T-helper 17 cell (primary cell): ENCODE measurements at places on chromosomes 12 and 14.
A peak's percentile ranks its signal among the peaks of the same experiment; 100 is the strongest.

DNA sequence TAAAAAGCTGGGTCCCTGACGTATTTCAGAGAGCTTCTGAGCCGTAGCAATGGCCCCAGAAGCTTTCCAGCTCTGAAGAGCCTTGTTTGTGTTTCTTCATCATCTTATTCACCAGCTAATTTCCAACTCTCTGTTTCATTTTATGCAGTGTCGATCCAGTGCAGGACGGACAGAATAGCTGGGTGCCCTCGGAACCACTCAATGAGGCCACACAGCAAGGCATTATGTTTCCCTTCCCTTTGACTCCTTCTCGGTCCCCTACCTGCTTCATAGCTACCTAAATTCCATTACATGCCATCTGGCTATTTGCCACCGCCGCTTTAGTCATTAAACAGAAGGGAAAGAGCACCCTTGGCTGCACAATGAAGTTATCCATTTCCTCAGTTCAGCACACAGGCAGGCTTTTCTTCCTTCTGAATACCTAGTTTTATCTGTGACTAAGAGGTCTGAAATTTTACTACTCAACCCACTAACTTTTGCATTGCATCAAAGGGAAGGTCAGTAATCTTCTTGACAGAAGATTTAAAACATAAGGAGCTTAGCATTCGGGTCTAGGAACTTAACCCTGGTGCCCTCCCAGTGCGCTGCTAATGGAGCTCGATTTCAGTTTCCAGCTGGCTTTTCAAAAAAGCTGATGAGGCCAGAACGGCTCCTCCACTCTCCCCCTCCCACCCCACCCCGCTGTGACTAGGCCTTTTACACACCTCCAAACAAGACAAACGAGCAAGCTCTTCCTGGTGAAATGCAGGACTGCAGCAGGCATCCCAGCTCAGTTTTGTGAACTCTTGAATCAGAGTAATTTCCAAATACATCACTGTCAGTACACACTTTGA is 176.8 kb downstream of the GXYLT1 start:
- H3K27me3 ChIP-seq = peaks cover 6% of the 10 kb centered on the region
- DNase-seq = no peak
- H3K4me1 ChIP-seq = no peaks in the 10 kb centered on the region
- no peak overlapping the region for H3K4me3 ChIP-seq
- H3K27ac ChIP-seq = no peak overlapping the region

- DNase-seq = no peak
- no peaks in the 10 kb centered on the region for H3K36me3 ChIP-seq
- no peaks in the 10 kb centered on the region for H3K4me1 ChIP-seq
- H3K4me3 ChIP-seq = no peak overlapping the region
- H3K27me3 ChIP-seq = peaks cover 7% of the 10 kb centered on the region
These were observed 34.1 kb upstream of the CIT start for GRCh38 chr12:119911182-119911581.

DNA sequence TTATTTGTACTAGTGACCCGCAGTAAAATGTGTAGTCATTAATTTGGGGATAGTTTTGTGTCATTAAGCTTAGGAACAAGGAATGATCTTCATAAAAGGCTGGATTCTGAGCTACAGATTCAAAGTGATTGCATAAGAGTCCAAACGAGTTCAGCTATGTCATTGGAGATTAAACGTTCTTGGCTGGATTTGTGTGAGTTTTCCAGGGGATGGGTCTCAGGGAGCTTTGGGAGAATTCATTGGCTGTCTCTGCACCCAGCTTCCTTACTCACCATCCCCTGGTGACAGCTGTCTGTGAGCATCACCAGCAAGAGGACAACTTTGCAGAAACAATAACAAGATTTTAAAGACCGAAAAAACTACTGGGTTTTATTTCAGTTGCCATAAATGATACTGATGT is 130.4 kb downstream of the DAAM1 start:
- no peak overlapping the region for H3K27ac ChIP-seq
- no peak overlapping the region for H3K4me3 ChIP-seq
- no peak for DNase-seq
- H3K4me1 ChIP-seq = peaks cover 5% of the 10 kb centered on the region
- H3K36me3 ChIP-seq = no peaks in the 10 kb centered on the region

GRCh38 chr14:74913986-74914573 is 9.0 kb downstream of the RPS6KL1 start:
- H3K4me1 ChIP-seq = no peaks in the 10 kb centered on the region
- H3K27ac ChIP-seq = no peak overlapping the region
- no peaks in the 10 kb centered on the region for H3K27me3 ChIP-seq
- H3K4me3 ChIP-seq = no peak overlapping the region

DNA sequence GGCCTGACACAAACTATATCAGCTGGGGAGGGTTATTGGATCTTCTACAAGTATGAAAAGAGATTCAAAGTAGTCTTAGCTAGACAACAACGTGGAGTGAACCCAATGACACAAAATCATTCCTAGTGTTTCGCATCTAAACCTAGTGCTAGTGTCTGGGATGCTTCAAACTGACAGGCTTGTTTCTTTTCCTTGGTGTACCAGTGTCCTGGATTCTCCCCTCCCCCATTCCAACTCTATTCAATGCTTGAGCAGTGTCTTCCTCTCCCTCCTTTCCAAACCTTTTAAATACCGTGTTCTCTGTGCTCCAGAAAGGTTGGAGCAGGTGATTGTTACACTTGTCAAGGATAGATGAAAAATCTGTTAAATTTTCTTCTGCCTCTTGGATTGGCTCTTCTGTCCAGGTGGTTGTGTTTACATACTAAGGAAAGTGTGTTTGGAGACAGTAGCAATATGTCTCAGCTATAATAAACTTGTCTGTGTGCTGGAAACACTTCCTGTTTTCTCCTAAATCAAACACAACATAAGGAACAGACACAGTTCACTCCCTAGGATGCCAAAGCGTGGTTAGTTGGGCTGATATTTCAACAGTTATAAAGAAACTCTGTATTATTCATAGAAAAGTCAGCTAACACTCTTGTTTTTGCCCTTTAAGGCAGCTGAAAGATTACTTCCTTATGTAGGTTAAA is 14.4 kb upstream of the GUCY2C start:
- H3K27ac ChIP-seq = no peak overlapping the region
- H3K4me3 ChIP-seq = no peak overlapping the region
- H3K4me1 ChIP-seq = peaks cover 13% of the 10 kb centered on the region
- no peak for DNase-seq
- H3K36me3 ChIP-seq = no peaks in the 10 kb centered on the region

- H3K4me3 ChIP-seq = no peak overlapping the region
- DNase-seq = no peak
- no peak overlapping the region for H3K27ac ChIP-seq
- H3K27me3 ChIP-seq = no peaks in the 10 kb centered on the region
These were observed 46.7 kb upstream of the ALG10B start for GRCh38 chr12:38269897-38270296.

DNA sequence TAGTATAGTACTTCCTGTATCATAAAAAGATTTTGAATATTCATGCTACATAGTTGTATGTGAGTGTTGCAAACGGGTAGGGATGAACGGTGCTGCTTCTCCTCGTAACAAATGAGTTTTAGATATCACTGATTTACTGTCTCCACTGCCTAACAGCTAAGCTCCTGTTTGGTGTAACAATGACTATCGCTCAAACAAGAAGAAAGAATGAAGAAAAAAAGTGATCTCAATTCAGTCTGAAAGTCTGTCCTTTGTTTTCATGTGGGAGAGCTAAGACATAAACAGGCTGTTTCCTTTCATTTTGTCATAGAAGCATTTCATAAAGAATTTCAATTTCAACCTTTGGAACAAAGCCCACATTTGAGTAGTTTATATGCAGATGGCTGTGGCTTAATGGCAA is 26.1 kb upstream of the RTRAF start:
- peaks cover 12% of the 10 kb centered on the region for H3K4me1 ChIP-seq
- peaks cover 11% of the 10 kb centered on the region for H3K36me3 ChIP-seq
- no peaks in the 10 kb centered on the region for H3K27me3 ChIP-seq
- DNase-seq = no peak
- peak overlapping the region; percentile 83 for H3K27ac ChIP-seq

DNA sequence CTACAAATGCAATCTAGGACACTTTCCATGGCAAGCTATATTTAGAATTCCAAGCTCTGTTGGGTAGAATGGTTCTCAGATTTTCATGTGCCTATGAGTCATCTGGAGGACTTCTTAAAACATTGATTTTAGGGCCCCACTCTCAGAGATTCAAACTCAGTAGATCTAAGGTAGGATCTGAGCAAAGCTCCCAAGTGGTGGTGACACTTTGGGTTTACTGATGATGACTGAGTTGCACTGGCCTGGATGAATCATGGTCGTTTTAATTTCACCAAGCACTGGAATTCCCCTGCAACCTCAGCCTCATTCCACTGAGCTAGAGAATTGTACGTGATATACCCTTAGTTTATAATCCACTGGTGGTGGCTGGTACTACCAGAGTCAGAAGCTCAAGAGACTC is 86.5 kb downstream of the PPM1H start:
- H3K27ac ChIP-seq = no peak overlapping the region
- H3K4me3 ChIP-seq = no peak overlapping the region
- H3K27me3 ChIP-seq = peaks cover 12% of the 10 kb centered on the region
- H3K4me1 ChIP-seq = no peaks in the 10 kb centered on the region
- no peak for DNase-seq

GRCh38 chr12:19884021-19884492 is 444.8 kb downstream of the AEBP2 start:
- no peak overlapping the region for H3K4me3 ChIP-seq
- no peaks in the 10 kb centered on the region for H3K4me1 ChIP-seq
- DNase-seq = no peak
- H3K27ac ChIP-seq = no peak overlapping the region
- H3K27me3 ChIP-seq = no peaks in the 10 kb centered on the region

DNA sequence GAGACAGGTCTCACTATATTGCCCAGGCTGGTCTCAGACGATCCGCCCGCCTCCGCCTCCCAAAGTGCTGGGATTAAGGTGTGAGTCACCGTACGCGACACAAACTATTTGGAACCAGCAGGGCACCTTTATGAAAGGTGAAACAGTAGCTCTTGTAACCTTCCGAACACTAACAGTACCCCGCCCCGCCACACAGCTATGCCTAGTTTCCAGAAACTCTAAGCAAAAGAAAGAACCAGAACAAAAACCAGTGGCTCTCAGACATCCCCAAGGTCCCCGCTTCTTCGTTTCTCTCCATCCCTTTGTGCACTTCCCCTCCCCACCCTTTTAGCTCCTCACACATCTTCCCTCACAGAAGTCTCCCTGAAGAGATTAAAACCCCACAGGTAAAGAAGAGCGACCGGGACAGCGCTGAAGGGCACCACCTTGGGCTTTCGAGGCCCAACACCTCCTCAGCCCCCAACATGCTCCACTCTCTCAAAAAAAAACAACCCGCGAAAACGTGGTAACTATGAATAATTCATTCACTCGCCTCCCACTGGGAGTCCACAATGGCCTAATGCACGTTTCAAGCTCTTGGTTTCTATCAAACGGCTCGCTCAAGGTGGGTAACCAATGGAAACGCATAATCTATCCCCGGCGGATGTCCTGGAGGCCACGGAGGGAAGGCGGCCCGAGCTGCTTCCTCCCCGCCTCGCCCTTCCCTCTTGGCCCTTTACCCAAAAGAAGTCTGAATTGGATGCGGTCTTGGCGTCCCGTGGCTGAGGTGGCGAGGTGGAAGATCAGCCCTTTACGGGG is 877 bp downstream of the BAG5 start:
- DNase-seq = no peak
- H3K36me3 ChIP-seq = peaks cover 2% of the 10 kb centered on the region
- peak overlapping the region; percentile 96 for H3K27ac ChIP-seq
- no peaks in the 10 kb centered on the region for H3K27me3 ChIP-seq
- H3K4me1 ChIP-seq = peaks cover 35% of the 10 kb centered on the region
